ENCODE measurements at places on chromosomes 5 and 9. TPM values are rescaled to one million over a fixed set of nuclear protein-coding genes. Genes with fewer than 3 reads are reported as not detected.

GRCh38 chr5:113214606-113215323 is 220.0 kb downstream of the TSSK1B start:
- DNase-seq: no peak

DNA sequence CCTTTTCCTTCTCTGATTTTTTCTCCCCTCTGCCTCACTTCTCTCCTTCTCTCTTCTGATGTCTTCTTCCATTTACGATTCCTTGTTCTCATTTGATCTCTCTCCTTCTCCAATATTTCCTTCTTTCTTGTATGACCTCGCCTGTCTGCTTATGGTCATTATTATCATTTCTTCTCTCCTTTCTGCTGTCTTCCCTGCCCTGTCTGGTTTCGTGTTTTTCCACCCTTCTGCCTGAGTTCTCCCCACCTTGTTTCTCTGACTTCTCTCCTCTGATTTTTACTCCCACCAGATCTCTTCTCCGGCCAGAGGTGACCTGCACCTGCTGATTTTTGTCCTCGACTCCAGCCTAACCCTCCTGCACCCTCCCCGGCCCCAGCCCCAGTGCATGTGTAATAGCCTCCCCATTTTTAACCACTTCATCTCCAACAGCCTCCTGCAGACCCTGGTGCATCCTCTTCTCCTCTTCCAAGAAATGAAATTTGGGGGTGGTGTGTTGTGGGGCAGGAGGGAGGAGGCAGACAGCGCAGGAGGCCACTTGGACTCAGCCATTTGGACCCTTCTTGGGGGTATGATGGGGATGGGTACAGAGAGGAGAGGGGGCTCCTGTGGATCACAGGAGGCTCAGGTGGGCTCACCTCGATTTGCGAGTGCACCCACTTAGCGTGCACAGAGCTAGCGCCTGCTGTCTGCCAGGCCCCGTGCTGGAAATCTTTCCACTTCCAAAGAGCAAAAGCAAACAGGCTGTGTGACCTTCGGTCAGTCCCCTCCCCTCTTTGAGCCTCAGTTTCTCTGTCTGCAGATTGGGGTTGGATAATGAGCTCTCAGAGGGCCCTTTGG is 32.5 kb downstream of the GSN start:
- DNase-seq: no peak

DNA sequence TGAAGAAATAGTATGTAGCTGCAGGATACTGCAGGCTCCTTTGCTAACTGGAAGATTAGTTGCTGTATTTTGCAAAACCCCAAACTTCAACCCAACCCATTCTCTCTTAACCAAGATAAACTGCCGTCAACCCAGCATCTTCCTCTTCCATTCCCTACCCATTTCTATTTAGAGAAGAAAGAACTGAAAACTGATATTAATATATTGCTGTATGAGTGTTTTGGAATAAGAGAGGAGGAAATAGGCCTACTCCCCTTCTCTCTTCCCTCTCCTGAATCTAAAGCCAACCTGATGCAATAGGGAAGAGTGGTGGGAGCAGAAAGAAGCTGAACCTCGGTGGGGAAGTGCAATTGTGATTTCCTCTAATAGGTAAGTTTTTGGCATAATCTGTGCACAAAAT is 83.7 kb downstream of the TMEM215 start:
- DNase-seq: no peak

DNA sequence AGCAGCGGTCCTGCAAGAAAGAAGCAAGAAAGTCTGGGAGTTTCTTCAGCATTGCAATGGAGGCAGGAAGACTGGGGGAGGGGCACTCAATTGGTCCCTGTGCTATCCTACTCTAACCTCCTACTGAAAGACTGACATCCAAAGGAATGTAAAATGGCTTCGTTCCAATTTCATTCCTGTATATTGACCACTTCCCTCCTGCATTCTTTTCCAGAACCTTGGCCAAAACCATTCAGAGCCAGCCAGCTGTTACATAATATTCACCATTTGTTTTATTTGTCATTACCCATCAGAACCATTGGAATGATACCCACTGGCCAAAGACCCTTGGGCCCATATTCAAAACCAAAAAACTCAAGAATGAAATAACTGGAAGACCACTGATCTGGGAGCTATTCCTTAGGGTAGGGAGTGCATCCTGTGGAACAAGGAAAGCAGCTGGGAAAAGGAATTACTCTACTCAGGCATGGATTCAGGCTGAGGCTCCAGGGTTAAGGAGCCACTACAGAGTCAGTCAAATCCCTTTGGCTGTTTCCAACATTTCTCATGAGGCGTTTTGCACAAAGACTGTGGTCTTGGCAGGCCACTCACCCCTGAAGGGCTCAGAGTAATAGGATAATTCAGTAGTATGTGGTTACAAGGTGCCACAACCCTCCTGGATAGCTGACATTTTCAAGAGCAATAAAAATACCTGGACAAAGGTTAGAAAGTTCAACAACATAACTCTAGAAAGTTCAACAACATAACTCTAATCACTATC is 148.7 kb upstream of the SLC1A3 start:
- DNase-seq: no peak

- no peak for DNase-seq
Observed at GRCh38 chr5:75322066-75322465, 15.0 kb upstream of the HMGCR start.

DNA sequence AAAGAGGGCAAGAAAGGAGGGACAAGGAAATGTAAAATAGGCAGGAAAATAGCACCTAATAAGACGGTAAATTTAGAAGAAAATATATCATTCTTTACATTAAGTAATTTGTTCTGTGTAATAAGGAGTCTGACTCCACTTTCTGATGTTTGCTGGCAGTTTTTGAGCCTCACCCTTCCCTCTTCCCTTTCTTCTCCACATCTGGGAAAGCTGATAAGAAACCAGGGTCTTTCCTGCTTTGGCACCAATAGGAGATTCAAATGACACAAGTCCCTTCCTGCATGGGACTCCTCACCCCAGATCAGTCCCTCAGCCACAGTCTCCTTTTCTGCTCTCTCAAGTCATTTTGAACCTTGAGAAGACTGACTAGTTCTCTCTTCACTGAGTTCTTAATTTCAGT is 31.2 kb upstream of the LECT2 start:
- no peak for DNase-seq

DNA sequence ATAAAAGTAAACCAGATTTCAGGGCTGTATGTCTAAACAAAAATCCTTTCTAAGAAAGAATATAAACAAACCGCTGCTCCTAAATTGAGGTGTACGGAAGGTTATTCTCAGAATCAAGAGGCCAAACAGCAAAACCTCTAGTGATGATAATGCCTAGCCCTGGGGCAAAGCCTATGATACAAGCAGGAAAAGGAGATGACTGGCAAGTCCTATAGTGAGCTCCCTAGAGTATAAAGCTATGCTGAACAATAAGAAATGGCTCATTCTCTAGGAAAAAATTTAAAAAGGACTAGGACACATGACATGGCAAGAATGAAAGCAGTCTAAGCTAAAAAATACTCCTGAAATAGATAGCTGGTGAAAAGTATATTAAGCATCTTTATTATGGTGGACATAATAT is 187.1 kb downstream of the BNC2 start:
- DNase-seq: no peak

- no peak for DNase-seq
Observed at GRCh38 chr5:53041071-53041692, 52.0 kb downstream of the ITGA2 start.

- DNase-seq: no peak
Observed at GRCh38 chr5:137442660-137443059, 56.5 kb downstream of the SPOCK1 start.

DNA sequence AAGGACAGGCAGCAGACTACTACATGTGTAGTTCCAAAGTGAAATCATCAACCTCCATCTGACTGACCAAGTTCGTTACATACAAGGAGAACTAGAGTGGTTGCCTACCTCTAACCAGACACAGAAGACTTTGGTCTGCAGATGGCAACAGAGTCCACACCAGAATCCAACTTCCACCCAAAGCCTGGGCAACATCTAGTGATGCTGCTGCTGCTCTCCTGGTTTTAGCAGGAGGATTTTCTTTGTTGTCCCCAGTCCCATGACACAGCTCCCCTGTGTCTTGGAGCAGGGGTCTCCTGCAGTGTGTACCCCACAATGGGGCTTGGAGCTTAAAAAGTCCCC is 46.4 kb upstream of the APC start:
- DNase-seq: no peak

DNA sequence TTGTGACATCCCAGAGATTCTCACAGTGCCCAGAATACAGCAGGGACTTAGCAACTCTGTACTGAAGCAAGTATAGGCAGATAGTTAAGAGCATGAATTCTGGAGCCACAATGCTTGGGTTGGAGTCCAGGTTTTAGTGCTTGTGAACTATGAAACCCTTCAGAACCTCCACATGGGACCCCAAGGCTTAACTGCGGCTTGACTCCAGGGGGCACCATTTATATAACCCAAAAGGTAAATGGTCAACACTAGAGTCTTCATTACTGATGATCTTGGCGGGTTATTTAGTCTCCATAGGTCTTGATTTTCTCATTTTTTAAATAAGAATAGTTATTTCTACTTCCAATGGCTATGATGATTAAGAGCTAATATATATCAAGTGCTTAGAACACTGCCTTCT is 390.3 kb downstream of the TAF11L14 start:
- no peak for DNase-seq

DNA sequence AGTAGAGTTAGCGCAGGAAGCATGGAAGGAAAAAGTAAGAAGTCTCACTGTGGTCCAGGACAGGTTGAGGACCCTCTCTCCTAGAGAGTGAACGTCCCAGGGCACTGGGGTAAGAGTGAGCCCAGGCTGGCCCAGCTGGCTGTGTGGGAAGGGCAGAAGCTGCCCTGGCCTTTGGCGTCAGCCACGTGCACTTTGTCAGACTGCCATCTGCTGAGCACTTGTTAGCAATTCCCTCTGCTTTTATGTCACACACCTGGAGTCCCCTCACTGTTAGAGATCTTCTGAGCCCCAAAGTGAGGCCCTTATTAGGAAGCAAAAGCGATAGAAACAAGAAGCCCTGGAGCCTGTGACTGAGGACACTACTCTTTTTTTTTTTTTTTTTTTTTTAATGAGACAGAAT is 79.1 kb downstream of the UGCG start:
- DNase-seq: no peak

DNA sequence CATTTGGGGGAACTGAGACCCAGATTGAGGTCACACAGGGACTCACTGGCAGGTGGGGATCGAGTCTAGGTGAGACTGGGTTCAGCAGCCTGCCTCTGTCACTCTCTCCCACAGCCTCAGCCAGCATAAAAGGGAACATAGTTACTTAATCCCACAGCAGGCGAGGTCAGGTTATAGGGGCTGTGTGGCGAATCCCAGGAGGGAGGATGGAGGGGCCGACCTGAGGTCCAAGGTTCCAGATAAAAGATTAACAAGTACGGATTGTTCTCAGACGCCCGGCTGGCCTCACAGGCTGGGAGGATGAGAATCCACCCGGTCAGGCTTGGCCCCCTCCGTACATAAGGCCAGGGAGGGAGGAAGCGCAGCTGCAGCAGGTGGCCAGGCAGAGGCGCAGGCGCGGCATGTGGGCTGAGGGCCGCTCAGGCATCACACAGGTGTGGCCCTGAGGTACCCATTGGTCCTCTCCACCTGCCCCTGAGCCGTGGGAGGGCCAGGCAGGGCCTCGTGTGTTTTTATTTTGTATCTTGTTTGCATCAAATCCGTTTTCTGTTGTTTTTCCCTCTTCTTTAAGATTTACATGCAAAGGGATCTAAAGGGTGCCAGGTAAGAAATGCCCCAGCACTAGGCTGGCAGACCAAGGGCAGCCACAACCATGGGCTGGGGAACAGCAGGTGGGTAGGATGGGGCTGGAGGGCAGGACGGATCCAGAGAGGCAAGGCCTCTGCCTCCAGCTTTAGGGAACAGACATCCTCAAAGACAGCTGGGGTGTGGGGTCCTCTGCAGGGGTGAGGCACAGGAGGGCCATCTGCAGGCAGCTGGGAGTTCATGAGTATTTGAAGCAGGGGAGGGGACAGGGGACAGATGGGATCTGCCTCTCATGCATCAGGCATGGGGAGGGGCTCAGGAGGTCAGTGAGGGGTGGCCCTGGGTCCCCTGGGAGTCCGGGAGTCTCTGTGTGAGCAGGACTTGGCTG is 3.6 kb downstream of the SUSD3 start:
- DNase-seq: no peak

GRCh38 chr5:122715095-122715494 is 59.8 kb upstream of the SNX2 start:
- DNase-seq: no peak

DNA sequence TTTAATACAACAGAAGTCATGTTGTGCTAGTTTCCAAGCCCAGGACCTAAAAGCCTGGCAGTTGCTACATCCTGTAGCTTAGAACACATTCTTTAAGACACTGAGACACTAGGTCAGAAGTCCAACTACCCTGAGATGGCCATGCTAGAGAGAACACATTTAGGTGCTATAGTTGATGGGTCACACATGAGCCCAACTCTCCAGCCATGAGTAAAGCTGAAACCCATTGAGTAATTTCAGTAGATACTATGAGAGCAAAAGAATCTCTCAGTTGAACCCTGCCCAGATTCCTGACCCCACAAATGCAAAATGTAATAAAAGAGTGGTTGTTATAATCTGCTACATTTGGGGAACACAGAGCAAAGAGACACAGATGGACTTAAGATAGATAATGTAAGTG is 164.4 kb downstream of the SEMA5A start:
- no peak for DNase-seq

DNA sequence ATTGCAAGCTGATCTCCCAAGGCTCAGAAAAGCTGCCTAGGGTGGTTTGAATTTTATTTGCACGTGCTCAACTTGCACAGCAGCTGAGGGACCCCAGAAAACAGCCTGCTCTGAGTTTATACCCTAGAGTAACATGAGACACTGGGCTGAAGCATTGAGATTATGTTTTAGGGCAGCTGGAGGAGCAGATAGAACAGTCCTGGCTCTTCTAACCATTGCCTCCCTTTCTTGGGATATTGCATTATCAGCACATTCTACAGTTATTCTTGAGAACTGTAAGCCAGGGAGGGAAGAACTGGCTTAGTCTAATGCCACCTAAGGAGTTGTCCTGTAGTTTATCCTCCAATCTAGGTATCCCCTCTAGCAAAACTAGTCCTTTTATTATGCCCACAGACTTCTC is 10.3 kb downstream of the SMC2 start:
- no peak for DNase-seq

DNA sequence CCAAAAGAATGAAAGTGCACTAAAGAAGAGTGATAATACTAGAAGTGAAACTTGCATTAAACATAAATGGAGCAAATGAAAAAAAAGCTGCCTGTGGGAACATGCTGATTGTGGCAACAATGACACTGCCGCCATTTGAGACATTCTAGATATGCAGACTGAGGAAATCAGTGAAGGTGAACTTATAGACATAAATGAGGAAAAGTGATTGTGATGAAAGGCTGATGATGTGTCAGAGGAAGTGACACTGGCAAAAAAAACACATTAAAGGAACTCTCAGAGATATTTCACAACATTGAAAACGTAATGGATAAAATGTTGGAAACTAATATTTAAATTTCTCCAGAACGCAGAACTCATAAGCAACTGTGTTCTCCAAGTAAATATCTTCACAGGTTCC is 1.2 kb downstream of the ERCC8 start:
- no peak for DNase-seq

PCDHGB3 gene
- 2.8 TPM for polyA plus RNA-seq

CAMK4 gene
- polyA plus RNA-seq: 16.1 TPM

PDGFRB gene
- polyA plus RNA-seq: 220 TPM

HCN1 gene
- polyA plus RNA-seq: 0.04 TPM

SLC46A2 gene
- polyA plus RNA-seq: 0.26 TPM

PTGDS gene
- 40.4 TPM for polyA plus RNA-seq

PCDHA9 gene
- 0.03 TPM for polyA plus RNA-seq

ZNF879 gene
- 6.8 TPM for polyA plus RNA-seq

PCDHB6 gene
- polyA plus RNA-seq: 2.8 TPM

IL4 gene
- 0.27 TPM for polyA plus RNA-seq

IL13 gene
- not detected for polyA plus RNA-seq

PRDM9 gene
- polyA plus RNA-seq: not detected
